ENCODE measurements at places on chromosomes 12 and 14.

GRCh38 chr14:93318927-93319326, 13.9 kb downstream of the BTBD7 start:
- DNase-seq: no peak

GRCh38 chr12:19402743-19403431, 36.4 kb upstream of the AEBP2 start:
- DNase-seq: no peak

GRCh38 chr14:24036169-24036962, 15.4 kb upstream of the CARMIL3 start:
- DNase-seq: peak; percentile 64

DNA sequence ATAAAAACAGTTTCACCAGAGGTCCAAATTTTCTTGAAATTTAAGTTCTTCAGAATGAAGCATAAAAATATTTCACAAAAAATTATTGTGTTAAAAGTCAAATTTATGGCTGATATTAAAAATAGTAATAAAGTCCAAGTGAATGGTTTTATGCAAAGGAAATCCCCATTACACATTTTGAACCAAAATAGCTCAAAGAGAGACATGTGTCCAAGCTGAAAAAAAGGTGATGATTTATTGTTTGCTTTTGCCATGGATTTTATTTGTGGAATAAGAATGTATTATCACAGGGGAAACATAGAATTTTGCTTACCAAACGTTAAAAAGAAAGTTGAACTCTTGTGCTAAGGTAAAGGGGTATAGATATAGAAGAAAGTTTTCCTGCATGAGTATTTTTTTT, 4.6 kb downstream of the FOXG1 start:
- DNase-seq: no peak

GRCh38 chr12:109949089-109949488, 47.1 kb downstream of the GIT2 start:
- DNase-seq: no peak

DNA sequence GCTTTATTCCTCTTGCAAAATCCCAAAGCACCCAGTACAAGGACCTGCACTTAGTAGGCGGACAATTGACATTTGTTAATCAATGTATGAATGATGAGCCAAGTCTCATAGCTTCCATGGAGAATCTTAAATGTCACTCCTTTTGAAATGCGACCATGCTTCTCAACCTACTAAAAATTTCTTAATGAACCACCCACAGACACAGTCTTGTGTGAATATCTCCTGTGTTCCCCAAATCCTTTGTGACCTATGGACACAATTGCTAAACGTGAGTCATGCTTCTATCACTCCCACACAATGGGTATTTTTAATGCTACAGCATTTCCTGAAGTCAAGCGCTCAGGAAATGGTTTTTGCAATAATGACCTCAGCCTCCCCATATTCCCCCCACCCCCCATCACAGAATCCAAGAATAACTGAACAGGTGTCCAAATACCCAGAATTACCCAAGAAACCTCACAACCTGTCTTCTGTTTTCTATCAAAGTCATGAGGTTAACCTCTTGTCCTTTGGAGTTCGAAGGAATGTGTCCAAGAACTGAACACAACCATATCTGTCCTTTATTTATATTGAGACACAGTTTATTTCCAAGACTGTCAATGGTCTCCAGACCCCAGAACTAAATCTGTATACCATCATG, 163.6 kb upstream of the PLEKHG7 start:
- DNase-seq: no peak

GRCh38 chr12:76199808-76200207, 115.3 kb upstream of the NAP1L1 start:
- DNase-seq: no peak

DNA sequence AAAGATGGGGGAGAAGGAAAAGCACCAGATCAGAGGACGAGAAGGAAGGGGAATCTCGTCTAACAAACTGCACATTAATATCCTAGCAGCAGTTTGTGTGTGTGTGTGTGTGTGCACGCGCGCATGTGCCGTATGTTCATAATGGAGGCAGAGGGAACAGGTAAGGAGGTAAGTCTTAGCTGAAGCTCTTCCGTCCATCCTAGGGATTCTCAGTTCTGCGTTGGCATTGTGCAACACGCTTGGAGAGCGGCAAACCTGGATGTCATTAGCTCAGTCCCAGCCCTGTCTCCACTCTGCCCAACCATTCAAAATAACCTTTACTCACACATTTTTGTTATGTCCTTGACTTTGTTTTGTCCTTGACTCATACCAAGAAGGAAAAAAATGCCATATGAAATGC, 1.6 kb upstream of the C1R start:
- no peak for DNase-seq

- DNase-seq: no peak
These were observed 571.2 kb downstream of the BCL11B start for GRCh38 chr14:98700748-98701147.

Measured in activated gamma-delta T cell treated with Interleukin-2 at 50 U/mL for 16 hours (primary cell).